EH (cell line): ENCODE measurements at places on chromosomes 2 and 18.

DNA sequence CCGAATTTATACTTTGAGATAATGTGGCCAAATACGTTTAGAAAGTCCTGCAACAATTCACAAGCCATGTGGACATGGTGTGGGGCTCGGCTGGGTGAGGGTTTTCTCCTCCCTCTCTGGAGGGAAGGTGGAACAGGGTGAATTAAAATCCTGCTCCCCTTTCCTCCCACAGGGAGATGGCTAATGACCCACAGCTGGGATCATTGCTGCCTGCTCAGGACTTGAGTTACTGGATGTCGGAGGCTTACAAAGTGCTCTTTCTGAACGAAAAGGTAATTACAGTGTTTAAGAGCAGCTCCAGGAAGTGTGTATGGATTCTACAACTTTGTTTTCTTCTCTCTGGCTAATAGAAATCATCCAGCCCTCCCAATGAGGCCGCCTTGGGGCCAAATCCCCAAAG is 97.9 kb upstream of the ALKAL2 start:
- DNase-seq = no peak

GRCh38 chr18:486929-487740 is 13.4 kb downstream of the COLEC12 start:
- DNase-seq = peak; percentile 50

DNA sequence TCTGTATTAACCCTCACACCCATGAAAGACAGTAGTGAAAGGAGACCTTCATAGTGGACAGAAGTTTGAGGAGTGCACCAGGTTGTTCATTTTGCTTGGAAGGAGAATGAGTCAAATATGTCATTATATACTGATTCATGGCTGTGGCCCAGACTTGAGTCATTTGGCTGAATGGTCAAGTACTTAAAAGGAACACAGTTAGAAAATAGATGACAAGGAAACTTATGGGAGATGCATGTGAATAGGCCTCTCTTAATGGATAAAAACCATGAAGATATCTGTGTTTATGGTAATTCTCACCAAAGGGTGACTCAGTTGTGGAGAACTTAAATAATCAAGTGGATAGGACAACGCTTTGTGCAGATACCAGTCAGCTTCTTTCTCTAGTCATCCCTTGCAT is 524.7 kb upstream of the CNTNAP5 start:
- no peak for DNase-seq

GRCh38 chr2:12935222-12935621 is 218.5 kb downstream of the TRIB2 start:
- no peak for DNase-seq

- DNase-seq = no peak
Observed at GRCh38 chr18:33495278-33495677, 54.8 kb upstream of the CCDC178 start.

DNA sequence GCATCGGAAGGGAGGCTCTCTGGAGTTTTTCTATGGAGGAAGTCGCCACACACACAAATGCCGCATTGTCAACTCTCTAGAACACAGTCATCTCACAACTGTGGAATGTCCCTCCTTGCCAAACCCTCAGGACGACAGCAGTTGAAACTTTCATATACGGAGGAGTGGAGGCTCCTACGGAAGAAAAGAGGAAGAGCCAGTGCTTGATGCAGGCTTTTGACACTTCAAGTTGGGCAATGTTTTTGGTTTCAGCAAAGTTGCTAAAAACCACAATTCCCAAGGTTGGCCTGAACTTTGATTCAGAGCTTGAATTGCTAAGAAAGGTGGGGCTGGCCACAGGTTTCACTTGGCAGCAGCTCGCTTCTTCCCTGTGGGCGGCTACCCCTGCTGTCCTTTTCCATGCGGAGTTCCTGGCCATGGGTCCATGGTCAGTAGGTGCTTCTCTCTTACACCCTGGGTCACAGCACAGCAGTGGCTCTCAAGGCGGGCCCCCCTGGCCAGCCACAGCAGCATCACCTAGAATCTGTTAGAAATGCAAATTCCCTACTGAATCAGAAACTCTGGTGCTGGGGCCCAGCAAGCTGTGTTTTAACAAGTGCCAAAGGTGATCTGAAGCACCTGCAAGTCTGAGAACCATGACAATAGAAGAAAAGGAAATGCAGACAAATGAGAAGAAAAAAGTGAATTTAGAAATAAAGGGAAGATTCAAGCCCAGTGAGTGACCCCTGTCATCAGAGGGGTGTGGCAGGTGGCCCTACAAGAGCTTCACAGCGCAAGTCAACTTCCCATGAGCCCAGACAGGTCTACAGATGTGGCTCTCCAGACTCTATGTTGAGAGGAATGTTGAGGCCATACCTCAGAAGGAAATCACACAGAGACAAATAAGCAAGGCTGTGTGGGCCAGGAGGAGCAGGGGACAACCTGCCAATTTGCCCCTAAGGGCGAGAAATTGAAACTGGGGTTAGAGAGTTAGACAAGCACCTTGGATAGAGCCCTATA is 856.4 kb downstream of the RNF144A start:
- DNase-seq = peak; percentile 6

DNA sequence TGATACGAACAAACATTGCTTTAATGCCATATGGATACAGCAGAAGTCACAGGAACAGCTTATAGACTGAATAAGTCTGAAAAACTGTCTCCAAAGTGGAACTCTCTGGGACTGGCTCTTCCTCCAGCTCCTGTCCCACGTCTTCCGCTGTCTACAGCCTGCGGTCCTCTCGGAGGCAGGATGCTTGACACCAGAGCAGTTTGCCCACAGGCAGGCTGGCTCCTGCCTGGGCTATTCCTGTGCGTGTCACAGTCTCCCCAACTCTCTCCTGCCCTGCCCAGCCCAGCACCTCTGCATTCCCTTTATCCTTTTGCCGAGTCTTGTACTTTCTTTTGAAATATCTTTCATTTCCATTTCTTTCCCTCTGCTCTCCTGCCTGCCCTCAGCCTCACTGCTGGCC is 234.1 kb downstream of the FHOD3 start:
- no peak for DNase-seq
